ENCODE measurements at places on chromosomes 16 and 17.

- DNase-seq: no peak
Measured at GRCh38 chr17:50013079-50013478, 18.1 kb upstream of the DLX3 start.

DNA sequence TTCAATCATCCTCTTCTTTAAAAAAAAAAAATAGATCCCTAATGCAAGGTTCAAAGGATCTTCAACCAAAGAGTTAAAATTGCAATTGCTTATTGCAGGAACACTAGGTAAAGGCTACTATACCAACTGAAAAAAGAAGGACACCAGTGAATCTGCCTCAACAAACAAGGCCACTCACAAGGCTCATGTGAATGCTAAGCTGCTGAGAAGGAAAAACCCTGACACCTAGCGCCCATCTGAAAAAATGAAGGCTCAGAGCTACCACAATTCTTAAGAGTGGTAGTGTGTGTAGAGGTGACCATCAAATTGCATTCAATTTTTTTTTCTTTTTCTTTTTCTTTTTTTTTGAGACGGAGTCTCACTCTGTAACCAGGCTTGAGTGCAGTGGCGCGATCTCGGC, 201.6 kb upstream of the C17orf78 start:
- no peak for DNase-seq

DNA sequence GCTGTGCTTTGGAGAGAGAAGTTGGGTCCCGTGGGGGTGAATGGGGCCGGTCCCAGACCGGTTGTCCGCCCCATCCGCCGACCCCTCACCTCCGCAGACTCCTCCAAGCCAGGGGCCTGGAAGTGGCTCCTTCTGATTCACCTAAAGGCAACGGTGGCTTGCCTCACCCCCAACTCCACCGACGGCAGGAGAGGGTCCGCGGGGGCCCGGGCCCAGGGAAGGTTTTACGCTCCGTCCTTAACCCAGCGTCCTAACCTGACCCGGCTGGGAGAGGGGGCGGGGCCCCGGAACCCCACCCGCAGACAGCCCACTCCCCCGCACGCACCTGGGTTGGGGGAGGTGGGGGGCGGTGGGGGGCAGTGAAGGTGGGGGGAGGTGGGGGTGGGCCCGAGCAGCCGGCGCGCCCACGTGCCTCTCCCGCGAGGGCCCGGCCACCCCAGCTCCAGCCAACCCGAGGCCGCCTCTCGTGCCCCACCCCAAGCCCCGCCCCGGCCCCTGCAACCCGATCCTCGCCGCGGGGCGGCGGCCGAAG, 12.7 kb upstream of the CD300A start:
- peak; percentile 51 for DNase-seq

GRCh38 chr16:84643180-84643583, 5.1 kb upstream of the KLHL36 start:
- no peak for DNase-seq

GRCh38 chr16:81035975-81036750, 521 bp downstream of the ATMIN start:
- peak; percentile 10 for DNase-seq

- no peak for DNase-seq
Measured at GRCh38 chr16:88439016-88439415, 14.1 kb upstream of the ZFPM1 start.

DNA sequence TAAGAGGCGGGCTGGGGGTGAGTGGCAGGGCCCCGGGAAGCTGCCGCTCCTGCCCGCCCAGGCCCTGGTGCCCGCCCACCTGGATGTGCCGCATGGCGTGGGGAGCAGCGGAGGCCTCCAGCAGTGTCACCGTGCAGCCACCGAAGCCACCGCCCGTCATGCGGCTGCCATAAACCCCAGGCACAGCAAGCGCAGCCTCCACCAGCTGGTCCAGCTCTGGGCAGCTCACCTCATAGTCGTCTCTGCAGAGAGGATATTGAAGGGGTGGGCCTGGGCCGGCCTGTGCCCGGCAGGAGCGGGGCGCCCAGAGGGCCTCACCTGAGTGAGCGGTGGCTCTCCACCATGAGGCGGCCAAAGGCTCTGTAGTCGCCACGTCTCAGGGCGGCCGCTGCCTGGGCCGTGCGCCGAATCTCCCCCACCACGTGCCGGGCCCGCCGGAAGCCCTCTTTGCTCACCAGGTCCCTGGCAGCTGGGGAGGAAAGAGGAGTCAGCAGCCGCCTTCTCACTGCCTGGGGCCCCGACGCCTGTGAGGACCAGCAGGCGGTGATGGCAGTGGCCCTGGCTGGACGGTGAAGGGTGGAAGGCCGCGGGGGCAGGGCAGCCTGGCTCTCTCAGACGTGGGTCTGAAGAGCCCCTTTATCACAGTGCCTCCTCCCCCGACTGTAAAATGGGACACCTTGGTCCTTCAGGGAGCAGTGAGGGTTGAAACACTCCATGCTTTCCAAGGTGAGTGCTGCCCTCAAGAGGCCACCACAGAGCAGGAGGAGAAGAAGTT, 6.7 kb downstream of the GALK1 start:
- no peak for DNase-seq

DNA sequence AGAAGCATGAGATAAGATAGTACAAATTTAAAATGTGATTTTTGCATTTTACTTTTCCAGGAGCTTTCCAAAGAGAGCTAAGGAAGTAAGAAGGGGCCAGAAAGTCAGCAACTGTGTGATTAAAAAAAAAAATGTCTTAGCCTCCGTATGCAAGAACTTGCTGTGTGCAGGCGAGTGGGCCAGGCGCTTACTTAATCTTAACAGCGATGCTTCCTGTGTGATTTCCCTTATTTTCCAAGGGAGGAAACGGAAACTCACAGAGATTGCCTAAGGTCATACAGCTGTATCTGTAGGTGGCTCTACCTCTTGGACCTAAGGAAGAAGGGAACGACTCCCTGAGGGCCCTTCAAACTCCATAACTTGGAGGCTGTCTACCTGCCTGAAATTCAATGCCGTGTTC, 11.1 kb downstream of the HS3ST3B1 start:
- DNase-seq: no peak

- DNase-seq: no peak
Measured at GRCh38 chr17:63775420-63775819, 1.4 kb downstream of the DDX42 start.

DNA sequence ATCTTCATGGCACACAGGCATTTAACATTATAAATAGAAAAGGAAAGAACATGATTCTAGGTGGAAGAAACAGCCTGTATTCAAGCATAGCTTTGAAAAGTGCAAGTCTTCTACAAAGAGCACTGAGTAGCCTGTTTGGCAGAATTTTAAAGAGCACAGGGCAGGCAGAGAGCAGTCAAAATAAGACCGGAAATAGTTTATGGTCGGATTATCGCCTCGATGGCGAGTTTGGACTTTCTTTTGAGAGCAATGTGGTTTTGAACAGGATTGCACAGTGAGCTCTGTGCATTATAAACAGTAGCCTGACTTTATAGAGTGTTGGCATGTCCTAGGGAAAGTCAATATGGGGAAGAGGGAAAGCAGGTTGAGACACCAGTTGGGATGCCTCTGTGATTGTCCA, 6.2 kb upstream of the TMEM100 start:
- DNase-seq: no peak

DNA sequence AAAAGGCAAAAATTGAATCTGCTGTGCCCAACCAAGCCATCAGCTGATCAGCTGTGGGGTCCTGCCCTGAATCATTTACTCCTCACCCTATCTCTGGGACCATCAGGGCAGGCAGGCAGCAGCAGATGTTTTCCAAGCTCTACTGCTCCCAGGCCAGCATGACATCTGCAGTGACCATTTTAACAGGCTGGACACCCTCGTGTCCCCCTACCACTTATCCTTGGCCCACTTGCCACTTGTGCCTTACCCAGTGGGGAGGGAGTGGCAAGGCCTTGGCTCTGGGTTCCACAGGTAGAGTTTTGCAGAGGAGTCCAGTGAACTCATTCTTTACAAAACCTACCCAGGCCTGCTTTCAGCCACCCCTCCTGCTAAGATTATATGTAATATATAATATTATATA, 12.0 kb upstream of the CA4 start:
- DNase-seq: no peak

- DNase-seq: no peak
Measured at GRCh38 chr16:85289760-85290625, 177.7 kb upstream of the CIBAR2 start.

- no peak for DNase-seq
Measured at GRCh38 chr17:79774561-79774975, 3.4 kb upstream of the CBX2 start.

DNA sequence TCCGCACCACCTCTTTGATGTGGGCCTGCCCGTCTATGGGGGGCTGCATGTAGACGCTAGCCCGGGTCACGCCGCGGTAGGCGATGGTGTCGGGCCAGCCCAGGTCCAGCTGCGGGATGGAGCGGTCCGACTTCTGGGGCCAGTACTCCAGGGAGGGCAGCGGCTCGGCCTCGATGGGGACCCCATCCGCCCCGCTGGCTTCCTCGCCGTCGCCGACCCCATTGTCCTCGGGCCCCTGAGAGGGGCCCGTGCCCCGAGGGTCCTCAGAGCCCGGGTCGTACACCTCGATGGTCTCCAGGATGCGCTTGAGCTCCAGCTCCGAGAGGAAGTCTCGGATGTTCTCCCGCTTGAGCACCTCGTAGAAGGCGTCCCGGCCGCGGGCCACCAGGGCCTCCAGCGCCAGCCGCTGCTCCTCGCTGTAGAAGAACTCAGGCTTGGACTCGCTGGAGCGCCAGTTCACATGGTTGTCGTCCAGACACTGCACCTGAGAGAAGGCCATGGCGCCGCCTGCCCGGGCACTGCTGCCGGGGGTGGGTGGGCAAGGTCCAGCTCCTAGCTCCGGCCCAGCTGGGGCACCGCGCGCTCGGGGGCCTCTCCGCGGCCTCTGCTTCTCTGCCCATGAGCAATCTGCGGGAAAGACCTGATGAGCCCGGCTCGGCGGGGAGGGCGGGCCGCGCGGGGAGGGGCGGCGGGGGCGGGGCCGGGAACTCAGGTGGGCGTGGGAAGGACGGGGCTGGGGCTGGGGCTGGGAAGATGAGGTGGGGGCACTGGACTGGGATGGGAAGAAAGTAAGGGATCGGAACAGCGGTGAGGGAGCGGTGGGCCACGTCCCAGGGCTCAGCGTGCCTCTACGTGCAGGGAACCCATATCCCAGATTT, 782 bp downstream of the FAM83G start:
- DNase-seq: no peak

- DNase-seq: no peak
Measured at GRCh38 chr17:4476511-4477070, 22.1 kb upstream of the SPNS2 start.
